SHP77 (cell line): ENCODE measurements at places on chromosomes 6 and 20.

- no peak for DNase-seq
Observed at GRCh38 chr6:36127462-36128016, 2.8 kb upstream of the MAPK13 start.

- DNase-seq = peak; percentile 36
Observed at GRCh38 chr20:14622796-14623195, 285.4 kb upstream of the FLRT3 start.

DNA sequence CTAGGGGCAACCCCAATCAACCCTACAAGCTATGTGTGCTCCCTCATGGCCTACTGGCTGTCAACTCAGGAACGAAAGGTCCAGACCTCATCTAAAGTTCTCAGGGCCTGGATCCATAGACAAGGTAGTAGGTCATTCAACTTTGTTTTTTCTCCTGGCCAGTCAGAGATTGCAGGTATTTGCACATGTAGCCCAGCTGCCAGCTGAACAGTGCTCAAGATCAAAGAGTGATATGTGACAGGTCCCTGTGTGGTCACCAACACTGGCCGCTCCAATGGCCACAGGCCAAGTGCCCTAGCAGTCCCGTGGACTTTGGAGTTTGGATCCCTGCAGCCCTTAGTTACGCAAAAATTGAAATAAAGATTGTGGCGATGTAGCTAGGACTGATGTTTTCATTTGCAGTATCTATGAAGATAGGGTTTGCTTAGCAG, 60.6 kb upstream of the ATXN1 start:
- no peak for DNase-seq

GRCh38 chr6:18447552-18447951, 60.4 kb downstream of the RNF144B start:
- no peak for DNase-seq
